Stimulated activated CD8-positive, alpha-beta memory T cell treated with anti-CD3 and anti-CD28 coated beads, Interleukin-4, amount 100 ng/mL, for 48 hours (primary cell): ENCODE measurements at places on chromosomes 2 and 18.

GRCh38 chr2:71647356-71647755 is 194.0 kb downstream of the DYSF start:
- no peak for DNase-seq

GRCh38 chr2:240463866-240464481 is 28.5 kb downstream of the GPC1 start:
- DNase-seq = peak; percentile 19

GRCh38 chr2:208638059-208638458 is 231.5 kb downstream of the PTH2R start:
- no peak for DNase-seq

- DNase-seq = no peak
Observed at GRCh38 chr2:215397632-215398341, 38.1 kb downstream of the FN1 start.
